ENCODE measurements at places on chromosomes 12 and 14.
A peak's percentile ranks its signal among the peaks of the same experiment; 100 is the strongest.

DNA sequence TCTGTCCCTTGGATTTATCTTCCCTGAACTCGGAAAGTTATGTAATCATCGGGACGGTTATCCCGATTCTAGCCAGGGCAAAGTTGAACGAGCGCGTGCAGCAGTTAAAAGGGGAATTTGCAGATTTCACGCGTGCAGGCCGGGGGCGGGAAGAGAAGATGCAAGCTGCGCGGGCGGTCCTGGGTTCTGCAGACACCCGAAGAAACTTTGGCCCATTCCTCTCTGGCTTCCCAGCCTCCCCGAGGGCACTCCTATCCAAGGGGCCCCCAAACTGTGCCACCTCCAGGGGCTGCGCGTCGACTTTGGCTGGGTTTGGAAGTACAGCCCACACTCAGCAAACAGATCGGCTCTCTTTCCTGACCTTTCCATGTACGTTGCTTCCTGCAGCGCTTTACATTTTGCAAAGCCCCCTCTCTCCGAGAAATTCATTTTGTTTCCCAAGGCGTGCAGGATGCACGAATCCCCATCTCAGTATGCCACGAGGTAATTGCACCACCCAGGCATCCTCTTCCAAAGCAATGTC is 941 bp upstream of the PPP1CC start:
- no peak for DNase-seq
- H3K4me1 ChIP-seq: peaks cover 36% of the 10 kb centered on the region
- peak overlapping the region; percentile 97 for H3K27ac ChIP-seq
- H3K36me3 ChIP-seq: peaks cover 23% of the 10 kb centered on the region
- H3K4me3 ChIP-seq: peak overlapping the region; percentile 99

DNA sequence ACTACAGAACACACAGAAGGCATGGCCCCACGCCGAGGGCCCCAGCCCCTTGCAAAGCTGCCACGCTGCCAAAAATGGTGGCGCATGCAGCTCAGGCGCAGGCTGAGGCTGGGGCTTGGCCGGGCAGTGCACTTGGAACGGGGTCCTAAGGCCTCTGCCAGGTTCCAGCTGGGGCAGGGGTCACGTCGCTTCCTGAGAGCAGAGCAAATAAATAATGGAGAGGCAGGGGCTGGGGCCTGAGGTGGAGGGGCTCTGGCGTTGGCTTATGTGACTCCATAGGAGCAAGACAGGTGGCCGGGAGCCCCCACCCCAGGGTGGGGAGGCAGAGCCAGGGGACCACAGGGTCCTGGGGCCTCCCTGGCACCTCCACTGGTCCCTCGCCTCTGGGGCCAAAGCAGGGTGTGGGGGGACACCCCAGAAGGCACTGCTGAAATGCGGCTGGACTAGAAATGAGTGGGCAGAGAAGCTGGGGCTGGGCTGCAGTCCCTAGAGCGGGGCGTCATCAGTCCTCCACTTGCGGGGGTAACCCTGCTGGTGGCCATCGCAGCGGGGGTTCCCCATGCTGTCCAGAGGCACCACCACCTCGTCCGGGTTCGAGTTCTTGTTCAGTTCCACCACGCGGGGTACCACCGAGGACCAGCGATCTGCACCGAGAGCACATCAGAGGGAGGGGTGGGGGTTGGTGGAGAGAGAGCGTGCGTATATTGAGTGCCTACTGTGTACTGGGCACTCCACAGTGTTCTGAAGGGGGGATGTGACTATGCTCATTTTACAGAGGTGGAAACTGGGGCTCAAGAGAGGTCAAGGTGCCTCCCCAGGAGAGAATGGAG is 49.8 kb downstream of the TRPV4 start:
- H3K4me1 ChIP-seq: peaks cover 3% of the 10 kb centered on the region
- H3K27me3 ChIP-seq: peaks cover 32% of the 10 kb centered on the region
- H3K36me3 ChIP-seq: no peaks in the 10 kb centered on the region
- H3K4me3 ChIP-seq: no peak overlapping the region
- DNase-seq: no peak
- H3K27ac ChIP-seq: no peak overlapping the region

- H3K27me3 ChIP-seq: no peaks in the 10 kb centered on the region
- peak overlapping the region; percentile 49 for H3K27ac ChIP-seq
- peaks cover 65% of the 10 kb centered on the region for H3K36me3 ChIP-seq
- no peak overlapping the region for H3K4me3 ChIP-seq
Observed at GRCh38 chr12:110543252-110543959, 39.7 kb downstream of the PPTC7 start.

DNA sequence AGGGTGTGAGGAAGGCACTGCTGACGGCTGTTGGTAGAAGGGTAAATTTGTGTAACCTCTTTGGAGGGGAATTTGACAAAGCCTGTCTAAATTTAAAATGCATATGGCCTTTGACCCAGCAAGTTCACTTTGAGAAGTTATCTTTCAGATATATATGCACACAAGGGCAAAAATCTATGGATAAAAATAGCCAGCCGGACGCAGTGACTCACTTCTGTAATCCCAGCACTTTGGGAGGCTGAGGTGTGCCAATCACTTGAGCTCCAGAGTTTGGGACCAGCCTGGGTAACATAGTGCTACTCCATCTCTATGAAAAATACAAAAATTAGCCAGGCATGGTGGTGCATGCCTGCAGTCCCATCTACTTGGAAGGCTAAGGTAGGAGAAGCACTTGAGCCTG is 13.4 kb downstream of the UBC start:
- peaks cover 10% of the 10 kb centered on the region for H3K4me1 ChIP-seq
- H3K27ac ChIP-seq: no peak overlapping the region
- no peak overlapping the region for H3K4me3 ChIP-seq
- DNase-seq: no peak

GRCh38 chr14:72336311-72336980 is 404.2 kb downstream of the RGS6 start:
- no peak for DNase-seq
- peaks cover 59% of the 10 kb centered on the region for H3K27me3 ChIP-seq
- no peak overlapping the region for H3K4me3 ChIP-seq
- H3K27ac ChIP-seq: no peak overlapping the region
- H3K36me3 ChIP-seq: no peaks in the 10 kb centered on the region
- no peaks in the 10 kb centered on the region for H3K4me1 ChIP-seq

DNA sequence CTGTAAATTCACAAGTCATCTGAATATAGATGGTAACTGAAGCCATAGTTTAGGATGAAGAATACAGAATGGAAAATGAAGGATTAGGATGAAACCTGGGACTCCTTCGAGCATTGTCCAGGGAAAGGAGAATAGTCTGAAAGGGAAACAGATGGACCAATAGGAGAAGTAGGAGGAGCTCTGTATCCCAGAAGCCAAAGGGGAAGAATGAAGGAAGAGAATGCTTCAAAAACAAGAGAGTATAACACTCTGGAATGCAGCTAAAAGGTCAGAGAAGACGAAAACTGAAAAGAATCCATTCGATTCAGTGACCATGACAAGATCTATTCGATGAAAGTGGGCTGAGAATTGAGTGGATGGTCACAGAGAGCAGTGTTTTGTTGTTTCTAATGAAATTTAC is 1.0 kb downstream of the GMFB start:
- no peak for DNase-seq
- H3K27ac ChIP-seq: peak overlapping the region; percentile 86
- H3K4me3 ChIP-seq: peak overlapping the region; percentile 81
- peaks cover 47% of the 10 kb centered on the region for H3K4me1 ChIP-seq
- H3K36me3 ChIP-seq: peaks cover 22% of the 10 kb centered on the region

GRCh38 chr14:92534932-92535643 is 21.5 kb downstream of the RIN3 start:
- peaks cover 17% of the 10 kb centered on the region for H3K36me3 ChIP-seq
- H3K27me3 ChIP-seq: no peaks in the 10 kb centered on the region
- peak overlapping the region; percentile 72 for H3K27ac ChIP-seq
- H3K4me1 ChIP-seq: peaks cover 57% of the 10 kb centered on the region

DNA sequence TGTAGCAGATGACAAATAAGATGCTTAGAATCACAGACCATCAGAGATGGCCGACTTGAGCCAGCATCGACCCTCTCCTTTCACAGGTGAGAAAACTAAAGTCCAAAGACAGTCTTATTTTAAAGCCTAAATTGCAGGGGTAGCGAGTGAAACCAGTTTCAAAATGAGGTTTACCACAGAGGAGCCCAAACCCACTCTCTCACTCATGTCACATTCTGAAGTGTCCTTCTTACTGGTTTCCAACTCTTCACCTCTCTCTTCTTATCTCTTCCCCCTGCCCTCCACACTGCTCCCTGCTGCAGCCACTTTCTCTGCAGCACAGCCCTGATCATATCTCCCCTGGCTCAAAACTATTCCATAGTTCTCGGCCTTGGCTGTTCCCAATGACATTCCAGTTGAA is 57.0 kb upstream of the NID2 start:
- H3K27me3 ChIP-seq: no peaks in the 10 kb centered on the region
- H3K4me3 ChIP-seq: peak overlapping the region; percentile 25
- no peaks in the 10 kb centered on the region for H3K36me3 ChIP-seq

DNA sequence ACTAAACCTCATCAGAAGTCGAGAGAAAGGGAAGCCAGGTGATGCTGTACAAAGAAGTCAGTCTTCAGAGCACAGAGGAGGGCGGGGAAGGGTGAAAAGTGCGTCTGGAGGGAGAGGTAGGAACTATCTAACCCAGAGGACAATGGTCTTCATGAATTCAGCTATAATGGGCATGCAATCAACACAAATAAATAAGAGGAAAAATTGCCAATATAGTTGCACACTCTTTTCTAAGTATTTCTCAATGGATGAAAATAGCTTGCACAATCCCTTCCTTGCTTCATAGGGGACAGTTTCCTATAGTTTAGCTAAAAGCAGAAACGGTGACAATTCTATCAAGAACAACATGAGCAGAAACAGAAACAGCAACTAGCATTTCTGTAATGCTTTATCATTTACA is 931.2 kb downstream of the AACS start:
- H3K27me3 ChIP-seq: no peaks in the 10 kb centered on the region
- no peaks in the 10 kb centered on the region for H3K4me1 ChIP-seq
- H3K4me3 ChIP-seq: no peak overlapping the region

DNA sequence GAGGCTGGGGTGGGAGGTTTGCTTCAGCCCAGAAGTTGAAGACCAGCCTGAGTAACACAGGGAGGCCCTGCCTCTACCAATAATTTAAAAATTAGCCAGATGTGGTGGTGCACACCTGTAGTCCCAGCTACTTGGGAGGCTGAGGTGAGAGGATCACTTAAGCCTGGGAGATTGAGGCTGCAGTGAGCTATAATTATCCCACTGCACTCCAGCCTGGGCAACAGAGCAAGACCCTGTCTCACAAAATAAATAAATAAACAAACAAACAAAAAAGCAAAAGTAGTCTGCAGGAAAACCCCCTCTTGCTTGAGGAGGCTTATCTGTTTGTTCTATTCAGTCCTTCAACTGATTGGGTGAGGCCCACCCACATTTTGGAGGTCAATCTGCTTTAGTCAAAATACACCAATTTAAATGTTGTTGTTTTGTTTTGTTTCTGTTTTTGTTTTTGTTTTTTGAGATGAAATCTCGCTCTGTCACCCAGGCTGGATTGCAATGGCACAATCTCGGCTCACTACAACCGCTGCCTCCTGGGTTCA is 24.9 kb upstream of the TXNRD1 start:
- no peaks in the 10 kb centered on the region for H3K36me3 ChIP-seq
- H3K4me3 ChIP-seq: no peak overlapping the region
- no peak overlapping the region for H3K27ac ChIP-seq
- no peak for DNase-seq

GRCh38 chr14:68081489-68081888 is 261.9 kb downstream of the RAD51B start:
- H3K4me3 ChIP-seq: no peak overlapping the region
- no peak overlapping the region for H3K27ac ChIP-seq
- no peak for DNase-seq
- H3K36me3 ChIP-seq: no peaks in the 10 kb centered on the region
- no peaks in the 10 kb centered on the region for H3K27me3 ChIP-seq

DNA sequence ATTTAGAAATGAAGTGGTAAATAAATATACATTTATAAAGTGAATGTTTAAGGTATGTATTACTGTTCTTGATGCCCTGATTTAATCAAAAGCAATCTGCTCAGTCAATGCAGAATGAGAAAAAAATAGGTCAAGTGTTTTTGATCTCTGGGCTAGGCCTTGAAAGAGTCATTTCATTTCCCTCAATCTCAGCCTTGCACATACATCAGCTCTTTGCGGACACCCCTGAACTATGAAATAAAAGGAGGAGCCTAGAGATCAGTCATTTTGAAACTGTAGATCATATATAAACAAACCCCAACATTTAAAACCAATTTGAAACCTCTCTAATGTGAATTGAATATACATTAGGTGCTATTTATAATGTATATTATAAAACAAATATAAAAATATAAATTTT is 42.5 kb downstream of the ATG2B start:
- H3K36me3 ChIP-seq: peaks cover 48% of the 10 kb centered on the region
- no peak overlapping the region for H3K4me3 ChIP-seq
- no peak for DNase-seq
- H3K4me1 ChIP-seq: no peaks in the 10 kb centered on the region
- no peaks in the 10 kb centered on the region for H3K27me3 ChIP-seq

DNA sequence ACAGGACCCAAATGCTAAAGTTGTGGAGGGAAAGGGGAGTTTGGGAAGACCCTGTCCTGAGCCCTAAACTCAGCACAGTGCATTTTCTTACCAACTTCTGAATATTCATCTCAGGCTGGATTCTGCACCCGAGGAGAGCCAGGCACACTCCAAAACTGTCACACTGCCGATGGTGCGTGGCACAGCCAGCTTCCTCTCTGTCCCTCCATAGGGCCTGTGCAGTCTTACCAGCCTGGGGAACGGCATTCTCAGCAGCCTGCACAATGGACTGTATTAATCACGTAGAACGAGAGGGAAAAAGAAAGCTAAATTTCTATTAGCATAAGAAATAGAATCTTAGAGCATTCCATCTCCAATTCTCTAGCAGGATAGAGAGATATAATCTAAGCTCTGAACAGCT is 71.3 kb upstream of the GPATCH2L start:
- H3K27ac ChIP-seq: no peak overlapping the region
- H3K36me3 ChIP-seq: no peaks in the 10 kb centered on the region
- no peak overlapping the region for H3K4me3 ChIP-seq

GRCh38 chr14:33788161-33788560 is 162.7 kb downstream of the EGLN3 start:
- no peaks in the 10 kb centered on the region for H3K36me3 ChIP-seq
- peaks cover under 1% of the 10 kb centered on the region for H3K27me3 ChIP-seq
- no peak overlapping the region for H3K4me3 ChIP-seq
- H3K4me1 ChIP-seq: peaks cover 10% of the 10 kb centered on the region
- DNase-seq: no peak
- H3K27ac ChIP-seq: no peak overlapping the region

- H3K27ac ChIP-seq: peak overlapping the region; percentile 92
- H3K4me1 ChIP-seq: peaks cover 28% of the 10 kb centered on the region
- no peak overlapping the region for H3K4me3 ChIP-seq
- DNase-seq: no peak
- peaks cover 56% of the 10 kb centered on the region for H3K36me3 ChIP-seq
Observed at GRCh38 chr12:111451649-111452129, 46.0 kb downstream of the SH2B3 start.

- H3K27ac ChIP-seq: no peak overlapping the region
- no peak for DNase-seq
- peaks cover 51% of the 10 kb centered on the region for H3K4me1 ChIP-seq
Observed at GRCh38 chr12:116141110-116141832, 136.2 kb downstream of the MED13L start.

DNA sequence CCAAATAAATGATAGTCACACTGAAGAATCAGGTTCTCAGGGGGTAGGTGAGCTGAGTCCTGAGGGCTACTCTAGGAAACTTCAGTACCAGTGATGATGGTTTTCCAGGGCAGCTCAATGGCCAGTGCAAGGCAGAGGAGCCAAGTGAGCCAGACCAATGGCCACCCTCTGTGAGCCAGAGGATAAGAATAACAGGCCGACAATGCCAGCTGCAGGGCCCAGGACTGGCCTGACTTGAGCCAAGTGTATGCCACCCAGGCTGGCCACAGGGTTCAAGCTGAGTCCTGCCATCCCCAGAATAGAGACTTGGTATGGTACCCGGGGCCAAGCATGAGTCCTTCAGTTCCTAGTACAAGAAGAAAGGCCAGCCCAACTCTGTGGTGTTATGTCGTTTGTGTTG is 355.5 kb downstream of the DPF3 start:
- no peak overlapping the region for H3K4me3 ChIP-seq
- peaks cover 46% of the 10 kb centered on the region for H3K4me1 ChIP-seq
- H3K27ac ChIP-seq: no peak overlapping the region
- no peak for DNase-seq
- H3K27me3 ChIP-seq: peaks cover 16% of the 10 kb centered on the region
